Activated naive CD4-positive, alpha-beta T cell (primary cell): ENCODE measurements at places on chromosomes 2 and 18.

- DNase-seq: no peak
Observed at GRCh38 chr18:74791501-74792194, 194.0 kb downstream of the ZNF407 start.

GRCh38 chr2:150676747-150677383, 189.4 kb upstream of the RND3 start:
- DNase-seq: no peak

DNA sequence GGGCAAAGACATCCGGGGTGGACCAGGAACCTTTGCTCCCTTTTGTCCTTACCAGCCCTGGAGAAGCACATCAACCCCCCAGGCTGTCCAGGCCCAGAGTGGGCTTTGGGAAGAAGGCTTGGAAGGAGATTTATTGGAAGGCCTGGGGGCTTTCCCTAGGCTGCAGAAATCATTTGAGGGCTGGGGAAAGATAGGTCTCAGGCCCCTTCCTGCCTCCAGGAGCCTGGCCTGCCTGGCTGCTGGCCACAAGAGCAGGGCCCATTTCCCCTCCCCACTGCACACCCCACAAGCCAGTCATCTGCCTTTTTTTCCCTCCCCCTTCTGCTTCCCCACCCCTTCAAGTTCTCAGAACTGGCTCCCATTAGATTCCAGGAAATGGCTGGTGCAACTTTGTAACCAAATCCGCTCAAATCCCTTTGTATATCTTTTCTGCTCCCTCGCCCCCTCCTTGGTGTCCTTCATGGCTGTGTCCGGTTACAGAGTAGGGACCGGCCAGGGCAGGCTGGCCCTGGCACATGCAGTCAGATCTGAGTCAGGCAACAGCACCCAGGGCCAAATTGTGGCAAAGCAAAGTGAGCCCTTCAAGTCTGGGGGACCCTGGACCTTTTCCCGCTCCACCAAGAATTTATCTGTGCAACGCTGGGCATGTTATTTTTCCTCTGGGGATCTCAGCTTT, 20.8 kb upstream of the TNP1 start:
- DNase-seq: no peak

DNA sequence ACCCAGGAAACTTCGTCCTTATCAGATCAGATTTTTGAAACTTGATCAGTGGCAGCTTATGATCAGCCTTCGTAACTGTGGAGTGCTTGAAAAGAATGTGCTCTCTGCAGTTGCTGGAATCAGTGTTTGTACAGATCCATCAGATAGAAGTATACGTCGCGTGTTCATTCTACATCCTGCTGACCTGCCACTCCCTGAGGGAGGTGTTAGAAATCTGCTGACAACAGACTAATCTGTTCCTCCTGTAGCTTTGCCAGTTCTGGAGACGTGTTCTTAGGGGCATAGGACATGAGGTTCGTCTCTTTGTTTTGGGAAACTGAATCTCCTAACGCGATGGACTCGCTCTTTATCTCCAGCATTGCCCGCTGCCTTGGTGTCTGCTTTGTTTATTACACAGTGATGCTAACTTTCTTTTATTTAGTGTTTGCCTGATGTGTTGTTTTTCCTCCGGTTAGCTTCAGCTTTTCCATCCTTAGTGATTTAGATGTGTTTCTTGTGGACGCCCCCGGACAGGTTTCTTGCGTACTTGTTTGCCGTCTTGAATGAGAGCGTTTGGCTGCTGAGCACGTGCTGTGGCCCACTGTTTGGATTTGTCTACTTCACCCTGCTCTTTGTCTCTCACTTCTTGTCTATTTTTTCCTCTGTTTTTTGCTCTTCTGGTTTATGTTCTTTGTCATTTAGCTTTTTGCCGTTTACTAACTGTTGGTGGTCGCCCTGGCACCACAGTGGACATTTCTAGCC, 17.4 kb upstream of the GAL3ST2 start:
- no peak for DNase-seq

DNA sequence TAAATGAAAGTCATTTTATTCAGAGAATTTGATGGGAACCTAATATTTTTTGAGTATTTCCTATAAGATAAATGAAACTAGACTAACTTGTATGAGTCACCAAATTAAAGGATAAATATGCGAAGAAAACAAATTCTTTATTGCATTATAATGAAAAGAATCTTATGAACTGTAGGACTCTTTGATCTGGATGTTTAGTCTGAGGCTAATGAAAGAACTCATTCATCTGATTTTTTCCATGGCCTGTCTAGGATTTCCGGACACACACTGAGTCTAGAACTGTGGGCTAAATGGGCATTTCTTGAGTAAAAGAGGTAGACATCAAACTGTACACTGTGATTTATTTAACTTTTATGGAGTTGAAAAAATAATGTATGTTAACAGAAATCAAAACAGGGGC, 43.0 kb downstream of the ZNF519 start:
- DNase-seq: no peak

DNA sequence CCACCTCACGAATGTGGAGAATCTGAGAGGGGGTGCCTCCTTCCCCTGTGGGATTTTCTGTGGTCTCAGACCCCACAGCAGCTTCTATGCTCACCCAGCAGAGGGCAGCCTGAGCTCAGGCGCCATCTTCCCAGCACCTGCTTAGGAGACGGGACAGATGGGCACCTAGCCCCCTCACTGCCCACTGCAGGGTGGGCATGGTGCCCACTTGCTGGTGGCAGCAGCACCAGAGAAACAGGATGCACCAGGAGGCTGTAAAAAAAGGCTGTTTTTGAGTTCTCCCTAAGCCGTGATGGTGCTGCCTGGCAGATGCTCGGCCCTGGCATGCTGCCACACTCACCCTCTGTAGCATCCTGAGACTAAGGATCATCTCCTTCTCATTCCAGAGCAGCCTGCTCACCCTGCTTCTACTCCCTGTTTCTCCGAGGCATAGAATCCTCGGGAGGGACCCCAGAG, 19.1 kb upstream of the SLC20A1 start:
- peak; percentile 57 for DNase-seq

GRCh38 chr2:224520064-224520463, 65.1 kb downstream of the CUL3 start:
- no peak for DNase-seq

DNA sequence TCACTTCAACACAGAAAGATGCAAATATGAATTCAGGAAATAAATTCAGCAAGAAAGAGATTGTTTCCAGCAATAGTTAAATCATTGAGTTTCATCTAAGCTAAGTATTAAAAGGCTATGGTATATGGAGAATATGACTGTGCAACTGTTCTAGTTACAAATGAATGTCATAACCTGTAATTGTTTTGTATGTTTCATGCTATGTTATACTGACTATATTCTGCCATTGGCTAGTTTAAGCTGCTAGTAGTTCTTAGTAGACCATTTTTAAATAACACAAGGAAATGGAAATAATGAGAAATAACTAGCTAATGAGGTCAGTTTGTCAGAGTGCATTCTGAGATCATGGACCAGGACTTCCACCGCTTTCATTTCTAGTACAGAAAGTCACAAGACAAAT, 1154.9 kb upstream of the TMEFF2 start:
- no peak for DNase-seq

- no peak for DNase-seq
Observed at GRCh38 chr2:43135583-43135982, 90.8 kb downstream of the ZFP36L2 start.

GRCh38 chr2:110748489-110748867, 16.1 kb downstream of the ACOXL start:
- no peak for DNase-seq

DNA sequence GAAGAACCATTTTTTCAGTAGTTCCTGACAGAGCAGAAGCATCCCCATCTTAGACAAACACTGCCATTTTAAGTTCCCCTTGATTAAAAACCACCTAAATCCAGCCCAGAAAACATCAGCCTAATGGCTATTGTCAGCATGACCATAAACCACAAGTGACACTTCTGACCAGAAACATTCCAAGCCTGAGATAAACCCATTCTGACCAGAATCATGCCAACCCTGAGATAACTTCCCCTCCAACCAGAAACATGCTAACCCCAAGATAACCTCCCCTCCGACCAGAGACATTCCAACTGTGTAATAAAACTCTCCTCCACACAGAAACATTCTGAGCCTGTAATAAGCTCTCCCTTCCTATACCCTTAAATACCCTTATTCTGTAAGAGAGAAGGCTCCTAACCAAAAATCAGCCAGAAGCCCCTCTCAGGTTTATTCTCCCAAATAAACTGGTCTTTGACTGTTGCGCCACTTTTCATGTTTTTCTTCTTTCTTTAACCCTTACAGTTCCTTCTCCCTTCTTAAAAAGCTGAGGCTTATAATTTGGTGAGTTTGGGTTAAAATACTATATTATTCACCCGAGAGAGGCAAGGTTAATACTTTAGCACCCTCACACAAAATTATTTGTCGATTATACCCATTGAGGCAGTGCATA, 149.7 kb downstream of the HNMT start:
- no peak for DNase-seq

- no peak for DNase-seq
Observed at GRCh38 chr2:231124838-231125568, at the start of gene HTR2B. HTR2B (minus strand) TSS chr2:231125042; CDS start chr2:231123764, 1,278 bp downstream.

DNA sequence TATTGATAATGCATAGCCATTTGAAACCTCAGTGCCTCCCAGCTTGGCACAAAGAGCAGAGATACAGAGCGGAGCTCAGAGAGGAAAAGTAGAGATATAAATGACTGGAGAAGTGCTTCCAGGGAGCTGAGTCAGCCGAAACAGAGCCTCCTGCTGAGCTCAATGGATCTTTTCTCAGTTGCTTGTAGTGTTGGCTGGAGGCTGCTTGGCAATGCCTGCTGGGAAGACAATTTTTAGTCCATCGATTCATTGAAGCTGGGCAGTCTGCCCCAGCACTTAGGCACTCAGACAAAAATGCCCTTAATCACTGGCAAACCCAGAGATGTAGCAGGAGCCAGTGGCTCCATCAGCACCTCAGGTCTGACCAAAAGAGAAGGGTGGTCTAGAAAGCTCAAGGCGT, 81.3 kb upstream of the SETBP1 start:
- no peak for DNase-seq

DNA sequence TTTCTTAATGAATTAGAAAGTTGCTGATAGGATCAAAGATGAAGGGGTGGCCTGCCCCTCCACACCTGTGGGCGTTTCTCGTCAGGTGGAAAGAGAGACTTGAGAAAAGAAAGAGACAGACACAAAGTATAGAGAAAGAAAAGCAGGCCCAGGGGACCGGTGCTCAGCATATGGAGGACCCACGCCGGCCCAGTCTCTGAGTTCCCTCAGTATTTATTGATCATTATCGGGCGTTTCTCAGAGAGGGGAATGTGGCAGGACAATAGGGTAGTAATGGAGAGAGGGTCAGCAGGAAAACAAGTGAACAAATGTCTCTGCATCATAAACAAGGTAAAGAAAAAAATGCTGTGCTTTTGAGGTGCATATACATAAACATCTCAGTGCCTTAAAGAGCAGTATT, 144.3 kb downstream of the CCDC102B start:
- DNase-seq: no peak

DNA sequence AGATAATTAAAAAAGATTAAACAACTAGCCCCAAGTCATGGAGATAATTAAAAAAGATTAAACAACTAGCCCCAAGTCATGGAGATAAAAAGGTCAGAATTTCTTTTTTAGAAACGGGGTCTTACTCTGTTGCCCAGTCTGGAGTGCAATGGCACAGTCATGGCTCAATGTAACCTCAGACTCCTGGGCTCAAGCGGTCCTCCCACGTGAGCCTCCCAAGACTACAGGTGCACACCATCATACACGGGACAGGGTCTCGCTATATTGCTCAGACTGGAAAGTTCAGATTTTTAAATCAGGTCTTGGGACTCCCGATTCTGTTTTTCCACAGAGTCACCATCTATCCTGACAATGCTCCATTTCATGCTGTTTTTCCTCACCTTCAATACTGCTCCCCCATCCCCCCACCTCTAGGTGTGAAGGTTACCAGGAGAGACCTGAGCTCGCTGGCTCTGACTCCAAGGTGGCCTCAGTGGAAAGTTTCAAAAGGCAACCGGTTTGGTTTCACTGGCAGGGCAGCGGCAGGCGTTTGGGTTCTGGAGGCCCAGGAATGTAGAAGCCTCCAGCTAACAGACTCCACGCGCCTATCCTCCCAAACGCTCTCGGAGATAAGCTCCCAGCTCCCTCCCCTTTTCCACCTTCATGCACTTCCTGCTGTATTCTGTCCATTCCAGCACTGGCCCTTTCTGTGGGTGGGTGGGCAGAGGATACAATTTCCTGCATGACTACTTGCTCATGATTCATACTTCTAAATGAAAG, 2.9 kb upstream of the SEMA4C start:
- DNase-seq: no peak

- no peak for DNase-seq
Observed at GRCh38 chr2:134200036-134200618, 53.7 kb upstream of the MGAT5 start.

- no peak for DNase-seq
Observed at GRCh38 chr18:53843763-53844162, 380.7 kb downstream of the MBD2 start.

DNA sequence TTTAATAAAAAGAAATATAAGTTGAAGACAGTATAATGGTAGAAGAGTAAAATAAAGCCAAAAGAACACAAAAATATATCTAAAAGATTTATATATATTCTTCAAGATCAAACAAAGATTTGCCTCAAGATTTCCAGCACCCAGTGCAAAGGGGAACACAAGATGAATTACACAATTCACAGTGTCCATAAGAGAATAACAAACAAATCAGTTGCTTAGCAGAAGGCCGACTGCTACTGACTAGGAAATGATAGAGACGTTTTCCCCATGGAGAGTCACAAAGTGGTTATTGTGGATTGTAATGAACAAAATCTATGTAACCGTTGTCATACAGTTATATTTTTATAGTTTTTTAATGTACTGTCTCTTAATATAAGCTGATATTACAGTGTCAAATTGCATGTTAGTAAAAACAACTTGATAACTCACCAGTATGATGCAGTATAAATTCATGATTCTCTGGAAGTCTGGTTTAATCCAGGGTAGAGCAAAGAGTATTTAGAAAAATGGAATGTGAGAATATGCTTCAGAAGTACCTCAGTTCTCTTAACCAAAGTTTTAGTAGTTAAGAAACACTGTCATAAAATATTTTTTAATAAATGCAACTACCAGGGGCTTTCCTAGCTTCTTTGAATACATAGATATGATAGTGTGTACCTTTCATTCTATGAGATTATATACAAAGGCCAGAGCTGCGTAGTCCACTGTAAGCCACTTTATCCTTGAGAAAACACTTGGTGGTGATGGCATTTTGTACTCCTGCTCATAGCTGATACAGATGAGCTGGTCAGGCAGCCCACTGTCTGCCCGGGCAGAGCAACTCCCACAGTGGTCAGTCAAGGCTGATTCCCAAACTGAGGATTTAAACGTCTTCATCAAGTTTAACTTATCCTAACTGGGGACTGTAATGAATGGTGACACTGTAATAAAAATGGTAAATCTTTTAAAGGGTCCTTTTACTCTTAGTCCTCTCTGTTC, 180.5 kb upstream of the DTNA start:
- no peak for DNase-seq

DNA sequence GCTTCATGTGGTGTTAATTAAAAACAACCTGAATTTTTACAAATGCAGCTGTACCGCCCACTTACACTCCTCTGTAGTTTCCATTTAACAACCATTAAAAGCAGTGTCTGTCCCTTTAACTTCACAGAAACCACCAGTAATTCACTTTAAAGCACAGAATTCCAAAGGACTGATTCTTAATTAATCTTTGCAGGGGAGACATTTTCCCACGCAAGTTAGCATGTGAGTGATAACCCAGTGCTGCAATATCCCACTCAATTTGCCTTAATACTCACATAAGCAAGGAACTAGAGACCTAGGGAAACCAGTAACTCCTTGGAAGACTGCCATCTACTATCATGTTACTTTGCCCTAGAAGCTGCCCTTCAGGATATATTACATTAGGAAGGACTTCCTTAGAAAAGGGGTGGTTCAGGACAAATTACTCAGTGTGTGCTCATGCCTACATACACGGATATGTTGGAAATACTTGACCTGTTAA, 102.3 kb downstream of the OSR1 start:
- DNase-seq: no peak
